ENCODE measurements at places on chromosomes 4 and X.

- DNase-seq, result no peak
Measured at GRCh38 chr4:123055943-123056342, 133.5 kb upstream of the NUDT6 start.

DNA sequence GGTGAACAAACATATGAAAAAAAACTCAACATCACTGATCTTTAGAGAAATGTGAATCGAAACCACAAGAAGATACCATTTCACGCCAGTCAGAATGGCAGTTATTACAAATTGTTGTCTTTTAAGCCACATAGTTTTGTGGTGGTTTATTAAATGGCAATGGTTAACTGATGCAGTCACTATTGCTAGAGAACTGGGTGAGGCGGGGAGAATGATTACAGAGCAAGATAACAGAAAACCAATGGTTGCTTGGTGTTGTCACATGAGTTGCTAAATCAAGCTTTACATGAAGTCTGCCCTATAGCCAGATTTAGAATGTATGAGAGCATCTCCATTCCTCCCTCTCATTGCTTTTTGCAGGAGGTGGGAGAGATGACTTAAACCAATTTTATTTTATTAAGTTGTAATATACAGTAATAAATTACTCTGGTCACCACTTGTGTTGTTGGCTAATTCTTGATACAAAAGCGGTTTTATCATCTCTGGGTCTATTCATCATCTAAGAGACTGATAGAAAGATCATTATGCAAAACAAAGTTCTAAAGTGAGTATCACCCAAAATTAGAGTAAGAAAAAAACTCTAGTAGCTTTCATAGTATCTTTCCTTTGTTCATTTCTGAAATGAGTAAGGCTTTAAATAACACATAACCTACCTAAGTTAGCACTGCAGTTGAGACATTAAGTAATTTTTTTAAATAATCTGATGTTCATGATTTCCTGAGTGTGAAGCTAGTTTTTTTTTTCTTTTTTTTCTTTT lies 859.5 kb downstream of the STIM2 start:
- DNase-seq, result no peak

DNA sequence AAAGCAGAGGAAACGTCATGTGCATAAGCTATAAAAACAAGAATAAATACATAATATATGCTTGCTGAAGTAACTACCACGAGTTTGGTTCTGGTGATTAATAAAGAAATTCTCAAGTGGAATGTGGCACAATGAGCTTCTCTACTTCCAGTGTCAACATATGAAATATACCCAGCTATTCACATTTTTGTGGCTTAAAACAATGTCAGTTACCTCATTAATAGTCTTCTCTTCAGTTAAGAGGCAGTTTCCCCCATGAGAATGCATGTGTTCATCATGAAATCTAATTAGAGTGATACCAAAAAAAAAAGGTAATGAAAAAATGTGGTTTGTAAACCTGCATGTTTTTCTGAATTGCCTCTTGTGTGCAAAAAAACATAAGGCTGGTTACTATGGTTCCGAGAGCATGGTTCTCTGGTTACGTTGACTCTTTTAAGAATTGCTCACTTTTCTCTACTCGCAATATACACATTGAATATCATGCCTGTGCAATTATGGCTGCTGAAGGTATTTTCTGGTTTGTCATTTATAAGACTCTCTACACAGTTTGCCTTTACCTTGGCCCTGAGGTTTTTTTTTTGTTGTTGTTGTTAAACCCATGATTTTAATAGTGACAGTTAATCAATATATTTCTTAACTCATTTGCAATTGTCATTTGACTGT lies 108.2 kb downstream of the PCDH7 start:
- DNase-seq, result no peak

- DNase-seq, result no peak
Measured at GRCh38 chr4:89259301-89260028, 48.1 kb downstream of the GPRIN3 start.

- DNase-seq, result no peak
Measured at GRCh38 chr4:152102436-152103000, 341.7 kb upstream of the GATB start.
